ENCODE measurements at places on chromosomes 7 and 10. TPM values are rescaled to one million over a fixed set of nuclear protein-coding genes. Genes with fewer than 3 reads are reported as not detected.

MMP21 gene
- 0.23 TPM for total RNA-seq

MDH2 gene
- 90.4 TPM for total RNA-seq

AGAP5 gene
- 9.9 TPM for total RNA-seq

SEMA3D gene
- 26.0 TPM for total RNA-seq

CACUL1 gene
- 54.6 TPM for total RNA-seq

ZNF239 gene
- total RNA-seq, result 6.7 TPM

ZNF467 gene
- 20.4 TPM for total RNA-seq

EEPD1 gene
- total RNA-seq, result 11.7 TPM

SPDYE1 gene
- total RNA-seq, result not detected

ADAMTS14 gene
- total RNA-seq, result 4.0 TPM

HKDC1 gene
- 9.2 TPM for total RNA-seq

FAM180A gene
- total RNA-seq, result not detected

LAMB1 gene
- total RNA-seq, result 493 TPM

MACC1 gene
- total RNA-seq, result 26.9 TPM

PSMA2 gene
- total RNA-seq, result 44.7 TPM

SLC26A3 gene
- not detected for total RNA-seq

LAMB4 gene
- total RNA-seq, result 1.8 TPM

TMUB1 gene
- 25.7 TPM for total RNA-seq

MLXIPL gene
- total RNA-seq, result 9.3 TPM

TBC1D12 gene
- total RNA-seq, result 25.8 TPM

PRRT4 gene
- total RNA-seq, result 3.3 TPM

RBP4 gene
- total RNA-seq, result 4.0 TPM

HOXA7 gene
- total RNA-seq, result 10.2 TPM

STX1A gene
- total RNA-seq, result 12.7 TPM

All from metanephros (tissue), 2 donors.